ENCODE measurements at places on chromosomes 2 and 18.

DNA sequence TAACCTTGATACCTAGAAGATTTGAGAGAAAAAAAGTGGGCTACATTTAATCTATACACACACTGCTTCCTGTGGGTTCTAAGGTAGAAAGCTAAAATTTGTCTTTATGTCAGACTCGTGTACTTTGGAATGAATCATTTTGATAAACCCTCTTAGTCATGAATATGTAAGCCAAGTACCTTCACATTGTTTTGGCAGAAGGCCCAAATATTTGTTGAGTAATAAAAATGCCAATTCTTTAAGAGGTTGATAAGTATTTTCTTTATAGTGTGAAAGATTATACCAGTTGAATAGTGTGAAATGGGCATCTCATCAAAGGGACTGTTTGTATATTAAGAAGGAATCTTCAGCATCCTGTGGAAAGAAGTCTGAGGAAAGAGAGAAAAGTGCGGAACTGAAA, 1464.7 kb upstream of the ZEB2 start:
- DNase-seq = no peak

DNA sequence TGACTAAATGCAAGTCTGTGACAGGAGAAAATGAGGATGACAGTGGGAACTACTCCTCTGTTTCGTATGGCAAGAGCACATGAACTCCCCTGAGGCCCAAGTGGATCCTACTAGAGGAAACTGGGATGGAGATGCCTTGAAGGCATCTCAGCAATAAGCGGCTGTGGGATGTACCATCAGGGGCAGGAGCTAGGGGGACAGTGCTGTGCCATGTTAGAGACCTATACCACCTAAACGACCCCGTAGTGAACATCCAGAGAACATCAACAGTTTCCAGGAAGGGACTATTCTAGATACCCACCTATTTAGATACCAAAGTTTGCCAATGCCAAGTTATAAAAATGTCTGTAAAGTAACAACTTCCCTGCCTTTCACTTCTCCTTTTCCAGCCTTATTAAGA, 860.8 kb upstream of the ACVR2A start:
- DNase-seq = no peak

DNA sequence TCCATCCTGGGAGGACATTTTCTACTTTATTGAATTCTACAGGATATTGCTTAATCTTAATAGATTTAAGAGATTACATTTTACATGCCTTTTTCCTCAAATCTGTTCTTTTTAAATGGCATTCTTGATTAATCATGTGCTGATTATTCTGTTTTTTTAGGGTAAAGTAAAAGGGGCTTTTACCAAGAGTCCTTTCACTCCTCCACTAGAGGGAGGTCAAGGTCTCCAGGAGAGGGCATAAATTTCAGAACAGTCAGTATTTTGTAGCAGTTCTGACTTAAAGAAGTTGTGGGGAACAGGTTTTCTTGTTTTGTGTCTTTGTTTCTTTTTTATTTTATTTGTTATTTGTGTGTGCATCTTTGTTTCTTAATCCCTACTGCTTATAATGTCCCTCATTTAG, 25.4 kb downstream of the WDR75 start:
- no peak for DNase-seq

GRCh38 chr2:152222975-152223637, 47.5 kb upstream of the STAM2 start:
- no peak for DNase-seq

DNA sequence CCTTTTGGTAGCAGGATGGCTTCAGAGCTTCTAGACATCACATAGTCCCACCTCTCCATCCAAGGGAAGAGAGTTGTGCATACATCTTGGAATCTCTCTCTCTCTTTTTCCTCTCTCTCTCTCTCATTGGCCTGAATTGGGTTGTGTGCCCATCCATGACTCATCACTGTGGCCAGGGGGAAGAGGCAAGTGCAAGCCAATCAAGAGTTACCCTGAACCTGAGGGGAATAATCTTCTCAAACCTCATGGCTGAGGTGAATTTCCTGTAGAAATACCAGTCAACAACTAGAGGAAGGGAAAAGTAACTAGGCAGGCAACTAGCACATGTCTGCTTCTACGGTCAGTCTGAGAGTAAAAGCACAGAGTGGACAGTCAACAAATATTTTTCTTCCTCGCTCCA, 7.3 kb upstream of the CHN1 start:
- DNase-seq = no peak

DNA sequence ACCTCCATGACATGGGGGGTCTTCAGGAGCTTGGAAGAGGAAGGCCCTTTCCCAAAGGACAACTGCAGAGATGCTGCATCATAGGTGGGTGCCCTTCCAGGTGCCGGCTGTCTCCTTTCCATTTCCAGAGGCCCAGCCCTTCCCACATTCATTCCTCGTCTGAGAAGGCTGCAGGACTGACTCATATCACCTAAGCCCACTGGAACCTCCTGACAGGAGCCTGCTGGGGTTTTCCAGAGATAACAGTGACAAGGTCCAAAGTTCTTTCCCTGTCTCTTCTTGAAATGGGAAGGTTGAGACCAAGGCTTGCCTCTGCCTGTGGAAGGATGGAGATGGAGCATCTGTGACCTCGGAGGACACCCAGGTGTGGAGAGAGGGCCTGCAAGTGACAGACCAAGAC, 3.6 kb upstream of the PRSS56 start:
- no peak for DNase-seq

- DNase-seq = no peak
These were observed 84.5 kb upstream of the TAF1B start for GRCh38 chr2:9758741-9759140.

DNA sequence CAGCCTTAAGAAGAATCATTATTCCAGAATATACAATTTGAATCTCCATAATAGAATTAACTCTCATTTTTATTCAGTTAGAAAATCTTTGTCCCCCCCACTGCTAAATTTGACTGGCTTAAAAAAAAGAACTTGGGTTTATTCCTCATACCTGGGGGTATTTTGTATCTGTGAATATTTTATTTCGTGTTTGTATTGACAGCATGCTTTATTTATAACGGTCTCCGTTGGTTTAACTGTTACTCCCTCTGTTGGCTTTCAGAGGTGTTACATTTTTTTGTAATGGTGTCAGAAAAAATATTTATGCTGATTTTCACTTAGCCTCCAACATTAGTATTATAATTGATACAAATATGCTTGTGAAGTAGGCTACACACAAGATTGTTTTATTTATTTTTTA, 109.1 kb downstream of the HAUS1 start:
- no peak for DNase-seq

DNA sequence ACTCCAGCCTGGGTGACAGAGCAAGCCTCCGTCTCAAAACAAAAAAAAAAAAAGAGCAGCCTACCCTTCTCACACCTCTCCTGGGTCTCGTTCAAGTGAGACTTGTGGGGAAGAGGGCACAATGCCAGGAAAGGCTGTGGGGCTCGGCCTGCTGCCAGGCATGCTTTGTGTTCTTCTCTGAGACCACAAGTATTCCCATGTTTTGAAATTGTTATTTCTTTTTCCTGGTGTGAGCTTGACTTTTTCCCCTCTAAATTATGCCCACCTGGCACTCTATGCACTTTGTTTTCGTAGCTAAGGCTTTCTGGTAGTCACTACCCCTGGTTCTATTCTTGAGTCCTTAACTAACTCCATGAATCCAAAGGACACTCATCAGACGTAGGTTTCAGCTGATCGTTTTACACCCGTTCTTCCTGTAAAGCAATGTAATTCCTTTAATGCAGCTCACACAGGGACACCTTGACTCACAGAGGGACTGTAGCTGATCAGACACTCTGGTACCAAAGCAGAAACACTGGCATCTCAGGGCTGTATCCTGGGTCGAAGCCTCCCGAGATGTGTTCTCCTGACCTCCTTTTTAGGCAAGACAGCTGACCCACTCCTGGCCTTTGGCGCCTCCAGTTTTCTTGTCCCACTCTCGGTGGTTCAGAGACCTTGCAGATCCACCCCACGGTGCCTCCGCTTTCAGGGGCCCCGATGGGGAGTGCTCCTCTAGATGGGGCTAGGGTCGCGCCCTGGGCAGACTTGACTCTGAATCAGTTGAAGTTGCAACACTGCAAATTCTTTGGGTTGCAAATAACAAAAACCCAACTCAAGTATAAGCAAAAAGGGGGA, 193.3 kb upstream of the AGAP1 start:
- DNase-seq = no peak

DNA sequence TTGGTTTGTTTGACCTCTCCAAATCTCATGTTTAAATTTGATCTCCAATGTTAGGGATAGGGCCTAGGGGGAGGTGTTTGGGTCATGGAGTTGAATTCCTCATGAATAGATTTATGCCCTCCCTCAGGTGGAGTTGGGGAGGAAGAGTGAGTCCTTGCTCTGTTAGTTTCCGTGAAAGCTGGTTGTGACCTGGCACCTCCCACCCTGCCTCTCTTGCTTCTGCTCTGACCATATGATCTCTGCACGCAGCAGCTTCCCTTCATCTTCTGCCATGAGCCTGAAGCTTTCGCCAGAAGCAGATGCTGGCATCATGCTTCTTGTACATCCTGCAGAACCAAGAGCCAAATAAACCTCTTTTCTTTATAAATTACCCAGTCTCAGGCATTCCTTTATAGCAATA, 231.6 kb upstream of the ERBB4 start:
- no peak for DNase-seq

DNA sequence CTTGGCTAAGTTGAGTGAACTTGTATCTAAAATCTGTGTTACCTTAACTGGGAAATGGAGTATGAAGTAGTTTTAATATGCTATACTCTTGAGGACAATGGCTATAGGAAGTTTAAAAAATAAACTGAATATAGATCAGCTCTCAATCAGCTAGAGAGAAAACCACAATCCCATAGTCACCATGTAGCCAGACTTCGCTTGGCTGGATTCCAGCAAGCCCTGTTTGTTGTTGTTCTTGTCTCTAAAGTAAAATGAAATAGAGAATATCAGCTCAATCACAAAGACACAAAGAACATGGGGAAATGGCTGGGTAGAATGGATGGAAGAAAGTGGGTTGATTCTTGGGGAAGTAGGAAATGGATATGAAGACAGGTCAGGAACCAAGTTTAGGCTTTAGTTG, 234.9 kb downstream of the PHLPP1 start:
- no peak for DNase-seq

- DNase-seq = no peak
These were observed 75.4 kb downstream of the KLF7 start for GRCh38 chr2:207090389-207090788.

DNA sequence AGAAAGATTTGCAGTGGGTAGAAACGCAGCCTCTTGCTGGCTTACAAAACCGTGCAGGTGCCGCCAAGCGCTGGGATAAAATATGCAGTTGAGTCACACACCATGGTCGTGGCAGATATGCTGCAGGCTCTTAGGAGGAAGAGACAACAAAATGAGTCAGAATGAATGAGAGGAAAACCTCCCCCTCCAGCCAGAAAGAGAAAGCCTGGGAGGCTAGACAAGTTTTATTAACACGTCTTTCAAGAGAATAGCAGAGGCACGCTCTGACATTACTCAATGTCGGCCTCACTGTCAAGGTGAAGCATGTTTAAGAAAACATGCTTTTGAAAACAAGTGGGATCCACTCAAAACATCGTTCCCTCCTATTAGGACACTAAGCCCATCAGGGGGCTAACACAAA, 37.1 kb upstream of the ZCCHC2 start:
- DNase-seq = no peak

DNA sequence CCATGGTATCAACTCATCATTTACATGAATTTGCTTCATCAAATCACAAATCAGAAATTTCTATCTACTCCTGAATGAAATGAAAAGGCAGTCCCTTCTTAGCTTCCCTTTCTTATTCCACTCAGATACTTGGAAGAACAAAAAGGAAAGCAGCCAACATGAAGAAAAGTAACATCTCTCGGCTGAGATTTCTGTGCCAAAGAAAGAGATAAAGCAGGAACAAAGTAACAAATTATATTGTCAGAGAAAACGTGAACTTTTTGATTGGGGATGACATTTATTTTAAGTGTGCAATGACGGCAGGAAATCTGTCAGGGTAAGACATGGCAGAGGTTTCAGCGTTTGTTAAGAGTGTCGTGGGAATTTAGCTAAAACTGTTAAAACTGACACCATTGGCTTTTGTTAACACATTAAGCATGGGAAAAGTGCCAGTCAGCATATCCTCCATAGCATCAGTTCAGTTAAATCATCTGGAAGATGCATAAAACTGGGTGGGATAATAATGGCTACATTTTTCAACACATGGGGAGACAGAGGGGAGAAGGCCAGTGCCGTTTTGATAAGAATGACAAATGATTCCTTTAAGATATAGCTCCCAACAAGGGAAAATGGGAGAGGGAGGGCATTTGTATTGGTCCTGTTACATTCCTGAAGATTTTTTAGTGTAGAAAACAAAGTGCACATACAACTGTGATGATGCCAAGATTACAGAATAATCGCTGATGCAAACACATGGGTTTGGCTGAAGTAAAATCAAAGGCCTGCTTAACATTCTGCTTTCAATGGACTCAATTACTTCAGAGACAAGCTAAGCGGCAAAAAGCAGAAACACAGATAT, 211.6 kb downstream of the ZNF521 start:
- DNase-seq = no peak

GRCh38 chr2:8693157-8693821, 11.4 kb downstream of the ID2 start:
- no peak for DNase-seq

DNA sequence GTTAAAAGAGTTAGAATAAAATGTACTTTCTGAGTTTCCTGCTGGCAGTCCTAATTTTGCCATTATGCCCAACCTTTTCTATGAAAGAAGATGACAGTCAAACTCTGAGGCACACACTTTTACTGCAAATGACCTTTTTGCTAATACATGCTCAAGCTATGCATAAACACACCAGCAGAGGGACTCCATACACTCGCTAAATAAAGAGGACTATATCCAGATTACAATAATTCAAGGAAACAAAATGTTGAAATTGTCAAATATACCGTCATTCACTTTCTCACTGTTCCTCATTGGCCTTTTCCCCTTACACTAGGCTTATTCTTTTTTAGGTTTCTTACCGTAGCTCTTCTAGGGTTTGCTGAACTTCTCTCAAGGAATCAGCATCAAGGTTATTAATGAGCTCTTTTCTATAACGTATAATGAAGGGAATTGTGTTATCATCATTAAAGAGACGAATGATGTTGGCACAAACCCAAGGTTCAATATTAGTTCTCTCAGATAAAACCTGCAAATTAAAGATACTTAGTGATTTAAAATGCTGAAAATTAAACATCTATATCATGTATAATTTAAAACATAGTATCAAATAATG, 25.7 kb downstream of the SRBD1 start:
- DNase-seq = no peak
